A673 (cell line): ENCODE measurements at places on chromosomes 4 and X. TPM values are rescaled to one million over a fixed set of nuclear protein-coding genes. Genes with fewer than 3 reads are reported as not detected.

Gene LONRF3
- 0.11 TPM in 1 of 2 replicates, not detected in the other for total RNA-seq

Gene KIF4A
- total RNA-seq = 66.9 and 76.7 TPM in 2 replicates

Gene COL4A6
- not detected in 2 replicates for total RNA-seq

Gene AWAT2
- total RNA-seq = not detected in 2 replicates

Gene GPM6B
- 7.6 and 9.5 TPM in 2 replicates for total RNA-seq

Gene EDA2R
- total RNA-seq = 0.09 TPM in 1 of 2 replicates, not detected in the other

Gene HSD17B13
- not detected in 2 replicates for total RNA-seq
